Stimulated activated CD4-positive, alpha-beta T cell treated with anti-CD3 and anti-CD28 coated beads, Interleukin-1b, Interleukin-23, amount 100 ng/mL, for 1 hour (primary cell): ENCODE measurements at places on chromosomes 2 and 18.

- no peak for DNase-seq
Observed at GRCh38 chr2:55109219-55109891, 59.1 kb upstream of the RTN4 start.

GRCh38 chr2:235614900-235615712 lies 121.3 kb downstream of the AGAP1 start:
- DNase-seq, result no peak

- DNase-seq, result no peak
Observed at GRCh38 chr2:73075477-73076373, 4.2 kb upstream of the SFXN5 start.

- DNase-seq, result no peak
Observed at GRCh38 chr2:144459937-144460336, 60.0 kb downstream of the ZEB2 start.

DNA sequence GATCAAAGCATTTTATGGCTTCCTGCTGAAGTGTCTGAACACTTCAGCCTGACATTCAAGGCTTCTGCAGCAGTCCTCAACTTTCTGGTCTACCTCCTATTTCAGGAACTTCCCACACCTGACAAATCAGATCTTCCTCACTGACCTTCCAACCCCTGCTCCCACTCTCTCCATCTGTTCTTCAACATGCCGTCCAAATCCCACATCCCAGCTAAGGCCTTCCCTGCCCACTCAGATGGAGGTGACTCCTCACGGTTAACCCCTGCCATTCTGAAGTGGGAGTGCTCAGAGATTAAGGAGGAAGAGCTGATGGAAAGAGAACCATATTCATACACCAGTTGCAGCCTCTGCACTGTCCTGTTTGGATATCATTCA lies 104.8 kb downstream of the POLR1A start:
- no peak for DNase-seq

GRCh38 chr2:134372141-134372540 lies 118.3 kb downstream of the MGAT5 start:
- no peak for DNase-seq

- DNase-seq, result no peak
Observed at GRCh38 chr18:8948471-8949149, 153.9 kb upstream of the NDUFV2 start.

- no peak for DNase-seq
Observed at GRCh38 chr2:226325526-226325925, 474.1 kb downstream of the IRS1 start.

DNA sequence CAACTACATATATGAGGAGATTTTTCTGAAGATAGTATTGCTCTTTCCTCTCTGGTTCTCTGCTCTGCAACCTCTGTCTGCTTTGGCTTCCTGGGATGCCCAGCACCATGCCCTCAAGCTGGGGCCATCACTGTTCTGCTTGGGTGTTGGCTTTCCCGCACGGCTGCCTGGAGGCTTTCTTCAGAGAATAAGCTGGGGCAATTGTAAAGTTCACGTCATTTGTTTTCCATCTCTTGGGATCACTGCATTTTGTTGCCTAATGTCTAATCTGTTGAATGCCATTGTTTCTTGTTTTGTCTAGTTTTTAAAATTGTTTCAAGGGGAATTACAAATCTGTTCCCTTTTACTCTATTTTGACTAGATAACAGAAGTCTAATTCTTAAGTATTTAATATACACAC lies 437.3 kb upstream of the NRP2 start:
- no peak for DNase-seq

DNA sequence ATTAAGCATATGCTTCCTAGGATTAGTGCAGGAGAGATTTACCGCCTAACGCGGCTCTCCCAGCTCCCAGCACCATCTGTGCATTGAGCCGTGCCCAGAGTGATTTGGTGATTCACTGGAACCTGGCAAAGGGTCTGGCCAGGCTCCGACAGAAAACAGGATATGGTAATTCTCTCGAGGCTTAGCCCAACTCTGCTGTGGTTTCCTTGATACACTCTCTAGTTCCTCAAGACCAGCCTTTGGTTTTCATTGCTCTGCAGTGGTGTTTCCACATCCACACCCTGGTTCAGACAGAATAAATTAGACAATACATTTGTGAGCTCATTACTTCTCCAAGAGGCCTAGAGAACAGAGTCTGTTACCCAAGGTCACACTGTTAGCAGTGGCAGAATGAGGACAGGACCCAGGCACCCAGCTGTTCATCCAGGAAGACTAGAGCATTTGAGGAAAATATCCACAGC lies 23.0 kb upstream of the SMAD2 start:
- no peak for DNase-seq

DNA sequence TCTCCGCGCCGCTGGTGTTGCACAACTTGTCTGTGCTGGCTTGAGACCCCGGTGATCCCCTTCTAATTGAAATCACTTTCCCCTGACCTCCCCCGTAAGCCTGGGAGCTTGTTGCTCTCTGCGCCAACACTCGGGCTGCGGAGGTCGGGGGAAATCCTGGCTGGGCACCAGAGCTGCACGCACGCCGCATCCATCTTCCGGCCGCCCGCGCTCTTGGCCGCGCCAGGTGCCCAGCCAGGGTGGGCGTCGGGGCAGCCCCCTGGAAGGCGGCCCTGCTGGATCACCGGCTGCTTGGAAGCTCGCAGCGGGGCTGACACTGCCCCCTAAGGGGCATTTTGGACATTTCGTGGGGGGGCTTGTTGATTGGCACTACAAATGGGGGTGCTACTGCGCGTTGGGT lies 280.3 kb upstream of the SKOR2 start:
- no peak for DNase-seq

DNA sequence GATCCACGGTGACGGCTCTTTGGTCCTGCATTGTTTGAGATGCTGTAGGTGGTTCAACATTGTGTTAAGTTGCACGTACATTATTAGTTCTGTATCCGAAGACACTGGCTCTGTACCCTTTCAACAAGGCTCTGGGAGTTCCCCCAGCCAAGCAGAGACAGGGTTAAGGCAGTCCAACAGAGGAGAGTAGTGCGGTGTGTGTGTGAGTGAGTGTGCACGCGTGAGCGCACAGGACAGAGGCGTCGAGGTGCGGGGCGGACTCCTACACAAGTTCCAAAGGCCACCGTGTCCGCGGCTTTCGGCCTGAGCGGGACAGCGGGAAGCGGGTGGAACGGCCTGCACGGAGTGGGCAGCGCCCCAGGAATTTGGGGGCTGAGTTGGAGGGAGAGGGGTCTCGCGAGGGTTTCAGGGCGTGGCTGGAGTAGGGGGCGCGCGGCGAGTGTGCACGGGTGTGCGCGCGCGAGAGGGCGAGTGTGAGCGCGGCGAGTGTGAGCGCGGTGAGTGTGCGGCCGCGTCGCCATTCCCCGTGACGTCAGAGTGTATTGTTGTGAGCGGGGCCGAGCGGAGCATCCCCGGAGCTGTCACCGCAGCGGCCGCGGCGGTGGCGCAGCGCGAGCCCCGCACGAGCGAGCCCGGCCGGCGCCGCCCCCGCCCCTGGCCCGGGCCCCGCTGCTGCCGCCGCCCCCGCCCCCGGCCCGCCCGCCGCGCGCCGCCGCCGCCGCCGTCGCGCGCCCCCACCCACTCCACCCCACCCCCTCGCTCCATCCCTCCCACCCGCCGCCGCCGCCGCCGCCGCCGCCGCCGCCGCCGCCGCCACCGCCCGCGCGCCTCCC lies at the start of gene ASXL3:
Gene ASXL3 (plus strand): TSS at position 535 of the 833 bp plus-strand sequence. CDS start 413 bp downstream, outside the sequence.
- no peak for DNase-seq

GRCh38 chr2:7976206-7976605 lies 705.6 kb upstream of the ID2 start:
- DNase-seq, result no peak

- no peak for DNase-seq
Observed at GRCh38 chr2:19600506-19600905, 242.1 kb upstream of the OSR1 start.

- DNase-seq, result no peak
Observed at GRCh38 chr2:27904405-27904665, 13.8 kb downstream of the BABAM2 start.

DNA sequence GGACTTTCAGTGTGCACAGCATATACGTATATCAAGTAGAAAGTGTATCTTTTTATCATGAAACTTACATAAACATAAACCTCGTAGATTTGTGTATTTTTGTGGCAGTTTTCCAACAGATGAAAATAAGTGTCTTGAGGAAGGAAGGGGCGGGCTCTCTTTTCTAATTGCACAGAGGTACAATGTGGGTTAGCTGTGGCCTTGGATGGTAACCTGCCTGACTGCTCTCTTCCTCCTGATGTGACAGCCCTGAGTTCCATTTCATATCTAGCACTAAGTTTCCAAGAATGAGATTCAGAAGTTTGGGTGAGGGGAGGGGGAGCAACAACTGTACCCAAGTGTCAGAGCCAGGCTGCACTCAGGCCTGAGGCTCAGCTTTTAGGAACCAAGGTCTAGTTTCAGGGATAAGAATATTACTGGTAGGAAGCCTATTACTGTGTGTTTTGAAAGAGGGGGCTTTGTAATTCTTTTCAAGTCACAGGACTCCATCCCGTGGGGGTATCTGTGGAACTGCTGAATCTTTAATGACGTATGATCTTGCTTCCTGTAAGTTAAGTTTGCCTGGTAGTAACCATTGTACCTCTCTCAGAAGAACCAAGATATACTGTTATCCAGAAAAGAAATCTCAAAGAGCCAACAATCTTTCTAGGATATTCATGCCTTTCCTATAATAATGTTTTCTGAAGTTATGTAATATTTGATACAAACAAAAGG lies 483.7 kb downstream of the PTPRM start:
- DNase-seq, result no peak

DNA sequence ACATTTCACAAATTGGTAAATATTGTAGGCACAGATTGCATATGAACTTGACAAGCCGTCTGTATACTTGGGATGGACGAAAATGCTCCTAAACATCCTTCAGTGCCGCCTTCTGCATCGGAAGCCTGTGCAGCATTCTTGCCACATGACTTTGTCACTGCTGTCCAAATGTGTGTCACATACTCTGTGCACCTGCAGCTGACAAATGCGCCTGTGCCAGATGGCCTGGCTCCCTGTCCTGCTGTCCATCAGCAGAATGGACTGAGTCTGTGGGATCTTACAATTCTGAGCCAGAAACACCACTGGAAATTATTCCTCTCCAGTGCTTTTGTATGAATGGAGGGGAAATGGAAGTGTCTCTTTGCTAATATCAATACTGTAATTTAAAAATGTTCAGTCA lies 89.9 kb downstream of the DCDC2C start:
- no peak for DNase-seq

DNA sequence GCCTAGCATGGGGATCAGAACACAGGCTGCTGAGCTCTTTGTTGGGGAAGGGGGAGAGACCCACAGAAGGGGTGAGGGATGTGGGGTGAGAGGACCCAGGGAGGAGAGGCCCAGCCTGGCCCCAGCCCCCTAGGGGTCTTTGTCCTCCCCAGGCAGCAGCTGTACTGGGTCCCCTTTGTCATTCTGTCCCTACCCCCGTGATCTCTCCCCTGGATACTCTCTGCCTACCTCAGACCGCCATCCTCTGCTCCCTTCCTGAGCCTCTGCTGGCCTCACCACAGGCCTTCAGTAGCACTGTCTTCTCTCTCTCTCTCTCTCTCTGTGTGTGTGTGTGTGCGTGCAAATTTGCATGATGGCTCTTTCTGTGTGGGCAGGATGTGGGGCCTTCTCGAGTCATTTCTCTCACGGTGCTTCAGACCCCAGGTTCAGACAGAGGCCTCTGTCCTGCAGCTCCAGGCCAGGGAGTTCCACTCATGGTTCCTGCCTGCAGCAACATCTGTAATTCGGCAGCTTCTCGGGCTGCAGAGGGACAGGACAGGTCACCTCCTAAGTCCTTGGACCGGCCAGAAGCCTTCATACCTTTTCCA lies 1.4 kb downstream of the PSD4 start:
- DNase-seq, result no peak

GRCh38 chr2:85807756-85808155 lies 54.0 kb downstream of the ATOH8 start:
- no peak for DNase-seq

GRCh38 chr2:8198766-8199382 lies 483.0 kb upstream of the ID2 start:
- no peak for DNase-seq

DNA sequence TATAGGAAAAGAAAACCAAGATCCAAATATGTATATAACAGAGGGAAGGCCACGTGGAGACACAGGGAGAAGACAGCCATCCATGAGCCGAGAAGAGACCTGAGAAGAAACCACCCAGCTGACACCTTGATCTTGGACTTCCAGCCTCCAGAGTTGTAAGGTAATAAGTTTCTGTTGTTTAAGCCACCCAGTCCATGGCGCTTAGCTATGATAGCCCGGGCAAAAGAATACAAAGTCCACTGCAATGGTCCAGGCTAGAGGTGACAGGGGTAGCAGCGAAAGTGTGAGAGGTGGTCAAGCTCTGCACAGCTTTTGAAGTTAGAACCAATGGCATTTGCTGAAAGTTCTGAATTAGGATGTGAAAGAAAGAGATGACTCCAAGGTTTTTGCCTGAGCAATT lies 2.8 kb downstream of the MYOM1 start:
- no peak for DNase-seq

DNA sequence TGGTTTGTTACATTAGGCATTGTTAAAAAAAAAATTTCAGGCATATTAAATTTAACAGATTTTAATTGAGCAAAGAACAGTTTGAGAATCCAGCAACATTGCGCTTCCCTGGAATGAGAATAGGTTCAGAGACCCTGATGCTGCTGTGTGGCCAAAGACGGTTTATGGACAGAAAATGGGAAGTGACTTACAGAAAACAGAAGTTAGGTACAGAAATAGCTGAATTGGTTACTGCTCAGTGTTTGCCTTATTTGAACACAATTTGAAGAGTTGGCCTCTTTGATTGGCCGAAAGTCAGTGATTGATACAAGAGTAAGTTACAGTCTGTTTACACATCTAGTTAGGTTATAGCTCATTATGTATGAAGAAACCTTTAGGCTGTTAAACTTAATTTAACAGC lies 6.0 kb upstream of the NEDD4L start:
- DNase-seq, result no peak

DNA sequence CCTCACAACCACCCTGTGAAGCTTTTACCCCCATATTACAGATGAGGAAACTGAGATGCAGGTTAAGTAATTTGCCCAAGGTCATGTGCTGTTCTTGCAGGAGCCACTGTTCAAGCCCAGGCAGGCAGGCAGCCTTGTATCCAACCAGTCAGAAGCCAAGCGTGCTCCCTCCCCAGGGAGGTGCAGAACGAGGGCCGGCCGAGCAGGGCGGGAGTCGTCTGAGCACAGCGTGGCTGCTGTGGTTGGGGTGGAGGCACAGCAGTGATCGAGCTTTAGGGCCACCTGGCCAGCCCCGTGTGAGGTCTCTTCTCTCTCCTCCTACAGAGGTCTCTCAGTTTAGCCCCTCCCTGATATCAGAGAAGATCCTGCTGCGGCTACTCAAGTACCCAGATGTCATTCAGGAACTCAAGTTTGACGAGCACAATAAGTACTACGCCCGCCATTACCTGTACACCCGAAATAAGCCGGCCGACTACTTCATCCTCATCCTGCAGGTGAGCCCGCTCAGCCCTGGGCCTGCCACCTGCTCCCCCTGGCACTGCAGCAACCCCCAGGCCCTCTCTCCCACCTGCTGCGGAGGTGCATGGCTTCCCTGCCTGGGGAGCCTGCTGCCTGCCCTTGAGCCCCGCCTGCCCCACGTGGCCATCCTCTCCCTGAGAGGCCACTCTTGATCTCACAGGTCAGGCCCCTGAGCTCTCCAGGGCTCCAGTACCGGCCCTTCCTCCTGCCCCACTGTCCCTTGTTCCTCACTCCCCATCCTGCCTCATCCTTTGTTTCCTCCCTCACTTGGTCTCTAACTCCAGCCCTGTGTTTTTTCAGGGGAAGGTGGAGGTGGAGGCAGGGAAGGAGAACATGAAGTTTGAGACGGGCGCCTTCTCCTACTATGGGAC lies 17.1 kb upstream of the CNNM3 start:
- no peak for DNase-seq

GRCh38 chr18:51711298-51711889 lies 513.9 kb upstream of the MEX3C start:
- no peak for DNase-seq

- DNase-seq, result no peak
Observed at GRCh38 chr2:27242614-27242951, 20.3 kb downstream of the SLC30A3 start.
